Forelimb muscle (tissue), 1 donor: ENCODE measurements at places on chromosomes 6 and 20. TPM values are rescaled to one million over a fixed set of nuclear protein-coding genes. Genes with fewer than 3 reads are reported as not detected.

The DCDC2 gene
- polyA plus RNA-seq, result 0.06 TPM

The GPX5 gene
- polyA plus RNA-seq, result not detected

The CCND3 gene
- polyA plus RNA-seq, result 86.6 TPM

The KCNQ2 gene
- polyA plus RNA-seq, result 3.5 TPM

The ENPP4 gene
- 42.0 TPM for polyA plus RNA-seq

The PXDC1 gene
- polyA plus RNA-seq, result 20.8 TPM

DNA sequence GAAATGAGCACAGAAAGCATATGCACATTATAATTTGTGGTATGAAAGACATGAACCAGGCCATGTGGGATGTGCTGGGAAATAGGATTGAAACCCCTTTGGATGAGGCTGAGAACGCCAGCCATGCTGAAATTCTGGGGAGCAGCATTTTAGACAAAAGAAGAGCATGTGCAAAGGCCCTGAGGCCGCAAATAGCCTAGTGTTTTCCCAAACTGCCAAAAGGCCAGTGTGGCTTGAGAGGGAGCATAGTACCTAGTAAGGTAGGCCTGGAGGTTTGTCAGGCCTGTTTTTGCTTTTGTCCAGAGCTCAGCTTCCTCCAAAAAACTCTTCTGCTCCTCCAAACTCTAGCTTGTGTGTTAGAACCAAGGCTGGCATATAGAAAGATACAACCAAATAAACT is 57.4 kb upstream of the NOP56 start:
- DNase-seq, result no peak

- no peak for DNase-seq
Measured at GRCh38 chr6:7188492-7188891, 80.7 kb downstream of the RREB1 start.

- DNase-seq, result no peak
Measured at GRCh38 chr6:142857233-142857761, 87.7 kb downstream of the HIVEP2 start.

DNA sequence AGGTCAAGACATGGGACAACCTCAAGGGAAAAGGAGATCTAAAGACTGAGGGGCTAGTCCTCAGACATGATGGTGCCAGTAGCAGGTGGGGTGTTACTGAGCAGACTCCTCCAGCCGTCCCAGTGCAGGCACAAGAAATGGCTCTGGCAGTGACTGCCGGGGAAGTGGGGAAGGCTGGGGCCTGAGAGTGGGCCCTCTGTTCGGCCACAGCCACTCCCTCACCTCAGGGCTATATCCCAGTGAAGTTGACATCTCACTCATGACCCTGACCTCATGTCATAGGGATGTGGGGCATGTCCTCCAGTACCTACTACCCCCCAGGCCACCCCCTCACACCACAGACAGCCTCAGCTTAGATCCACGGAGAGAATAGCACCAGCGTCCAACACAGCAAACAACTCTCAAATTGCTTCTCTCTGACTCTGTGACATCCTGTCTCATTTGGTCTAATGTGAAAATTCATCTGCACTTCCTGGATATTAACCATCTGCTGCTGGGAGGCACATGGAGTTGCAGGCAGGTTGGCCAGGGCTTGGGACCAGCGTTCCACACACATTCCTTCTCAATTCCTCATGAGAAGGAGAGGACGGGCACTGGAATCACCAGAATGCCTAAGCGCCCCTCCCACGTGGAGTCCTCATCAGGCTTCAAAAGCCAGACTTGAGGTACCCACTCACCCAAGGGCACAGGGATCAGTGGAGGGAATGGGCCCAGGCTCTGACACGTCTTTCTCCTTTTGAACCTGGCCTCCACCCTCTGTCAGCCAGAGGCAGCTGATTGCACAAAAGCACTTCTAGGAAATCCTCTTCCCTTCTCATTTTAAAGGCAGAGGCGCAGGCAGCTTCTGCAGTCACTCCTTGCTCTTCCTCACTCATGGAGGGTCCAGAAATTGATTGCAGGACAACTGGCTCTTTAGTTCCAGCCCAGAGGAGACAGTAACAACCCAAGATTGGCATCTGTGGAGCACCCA is 163.6 kb upstream of the CST7 start:
- no peak for DNase-seq

DNA sequence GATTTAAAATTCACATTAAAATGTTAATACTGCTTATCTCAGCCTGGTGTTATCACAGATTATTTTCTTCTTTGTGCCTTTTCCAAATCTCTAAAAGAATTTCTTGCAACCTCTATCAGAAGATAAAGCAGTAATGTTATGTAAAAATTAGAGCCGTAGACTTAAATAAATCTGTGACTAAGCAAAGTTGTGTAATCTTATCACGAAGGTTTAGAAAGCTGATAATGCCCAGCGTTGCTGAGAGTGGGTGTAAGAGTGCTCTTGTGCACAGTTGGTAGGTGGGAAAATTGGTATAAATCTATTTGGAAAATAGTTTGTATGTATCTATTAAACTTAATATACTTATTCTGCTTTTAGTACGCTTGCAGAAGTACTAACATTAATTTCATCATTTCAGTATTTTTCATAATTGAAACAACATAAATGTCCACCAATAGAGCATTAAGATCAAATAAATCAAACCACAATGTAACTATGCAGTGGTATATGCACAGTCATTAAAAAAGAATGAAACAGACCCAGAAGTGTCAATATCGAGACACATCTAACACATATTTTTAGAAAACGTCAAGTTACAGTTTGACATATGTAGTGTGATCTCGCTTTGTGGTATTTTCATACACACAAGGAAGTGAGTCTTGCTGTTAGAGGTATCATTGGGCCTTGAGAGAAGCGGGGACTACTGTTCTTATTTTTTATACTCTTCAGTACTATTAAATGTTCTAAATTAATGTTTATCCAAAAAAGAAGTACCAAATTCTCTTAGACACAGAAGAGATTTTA is 54.4 kb upstream of the PBOV1 start:
- no peak for DNase-seq

- peak; percentile 6 for DNase-seq
Measured at GRCh38 chr6:37860226-37860839, 40.8 kb downstream of the ZFAND3 start.

GRCh38 chr20:11755071-11755841 is 162.4 kb upstream of the BTBD3 start:
- no peak for DNase-seq

GRCh38 chr20:33400812-33401183 is 521 bp downstream of the CDK5RAP1 start:
- DNase-seq, result no peak

GRCh38 chr6:133632906-133633305 is 256.0 kb upstream of the TCF21 start:
- no peak for DNase-seq

GRCh38 chr6:127980996-127981395 is 80.1 kb upstream of the THEMIS start:
- no peak for DNase-seq

DNA sequence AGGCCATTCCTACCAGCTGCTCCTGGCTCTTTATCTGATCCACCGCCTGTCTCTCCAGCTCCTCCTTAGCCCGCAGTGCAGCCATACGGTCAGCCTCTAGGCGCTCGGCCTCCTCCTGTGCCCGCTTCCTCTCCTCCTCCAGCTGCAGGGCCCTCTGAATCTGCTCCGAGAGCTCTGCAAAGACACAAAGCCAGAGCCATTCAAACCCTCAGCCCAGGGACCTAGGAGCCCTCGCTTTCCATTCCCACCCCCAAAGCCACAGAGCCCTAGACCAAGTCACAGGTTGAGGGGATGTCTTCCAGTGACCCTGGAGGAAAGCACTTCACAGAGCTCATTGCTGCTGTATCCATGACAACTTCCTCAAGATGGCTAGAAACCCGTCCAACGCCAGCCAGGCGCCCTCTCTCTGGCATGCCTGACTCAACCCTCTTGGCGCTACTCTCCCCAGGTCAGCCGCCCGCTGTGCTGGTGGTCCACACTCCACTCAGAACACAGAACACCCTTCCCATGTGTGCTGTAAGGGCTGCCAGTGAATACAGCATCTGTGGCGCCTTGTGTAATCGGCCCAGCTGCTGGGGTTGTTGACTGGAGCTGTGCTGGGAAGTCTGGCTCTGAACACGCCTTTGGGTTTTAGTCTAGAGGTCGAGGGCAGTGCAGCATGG is 49.3 kb downstream of the EZR start:
- DNase-seq, result no peak

GRCh38 chr20:47258745-47259695 is 97.5 kb downstream of the ZMYND8 start:
- no peak for DNase-seq

DNA sequence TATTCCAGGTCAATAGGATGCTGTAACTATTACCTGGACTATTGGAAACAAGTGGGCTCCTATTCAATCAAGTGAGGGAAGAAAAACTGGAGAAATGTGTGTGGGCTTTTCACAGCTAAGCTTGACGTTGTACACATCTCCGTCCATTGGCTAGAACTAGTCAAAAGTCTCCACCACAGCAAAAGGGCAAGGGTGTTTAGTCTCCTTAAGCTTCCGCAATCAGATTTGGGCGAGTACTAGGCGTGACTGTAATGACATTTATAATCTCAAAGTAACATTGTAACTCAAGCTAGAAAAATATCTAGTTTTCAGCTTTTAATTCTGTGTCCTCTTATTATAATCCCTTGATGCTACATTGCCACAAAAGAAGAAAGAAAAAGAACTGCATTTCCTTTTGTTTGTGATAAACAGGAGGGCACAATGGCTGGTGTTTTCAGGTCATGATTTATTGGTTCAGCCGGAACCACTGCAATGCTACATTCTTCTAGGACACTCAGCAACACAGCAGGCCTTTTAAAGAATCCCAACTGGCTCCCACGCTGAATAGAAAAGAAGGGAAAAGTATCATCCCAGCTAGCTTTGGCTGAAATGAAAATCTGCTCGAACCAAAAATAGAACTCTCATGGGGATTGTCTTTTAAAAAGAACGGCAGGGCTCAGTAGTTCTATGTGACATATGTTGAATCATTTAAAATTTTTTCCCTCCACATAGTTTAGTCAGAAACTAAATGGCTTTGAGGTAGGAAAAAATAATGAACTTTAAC is 387.7 kb downstream of the BTBD3 start:
- peak; percentile 26 for DNase-seq
